ENCODE measurements at places on chromosomes 3 and 15. TPM values are rescaled to one million over a fixed set of nuclear protein-coding genes. Genes with fewer than 3 reads are reported as not detected.

GOLGA8G gene
- not detected for total RNA-seq

GRCh38 chr15:25882466-25882865 is 19.3 kb upstream of the ATP10A start:
- no peak for DNase-seq

DNA sequence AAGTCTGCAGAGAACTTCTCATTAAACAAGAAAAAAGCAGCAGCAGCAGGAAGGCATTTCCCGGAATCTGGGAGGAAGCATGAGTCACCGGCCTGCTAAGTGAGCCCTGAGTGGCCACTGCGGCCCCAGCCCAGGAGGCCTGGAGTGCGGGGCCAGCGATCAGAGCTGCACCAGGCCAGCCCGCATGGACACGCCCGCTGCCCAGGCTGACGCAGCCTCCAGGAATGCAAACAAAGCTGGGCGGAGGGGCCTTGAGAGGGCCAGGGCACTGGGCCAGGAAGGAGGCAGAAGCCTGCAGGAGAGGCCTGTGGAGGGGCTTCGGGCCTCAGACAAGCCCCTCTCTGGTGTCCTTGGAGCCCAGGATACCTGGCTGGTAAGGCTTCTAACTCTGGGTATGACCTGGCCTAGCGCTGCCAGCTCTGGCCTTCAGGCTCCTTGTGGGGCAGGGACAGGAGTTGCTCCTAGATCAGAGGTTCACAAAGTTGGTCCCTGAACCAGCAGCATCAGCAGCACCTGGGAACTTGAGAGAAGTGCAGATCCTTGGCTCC is 101.2 kb downstream of the SMAD6 start:
- DNase-seq = peak; percentile 89

EHHADH gene
- 22.7 TPM for total RNA-seq

GRCh38 chr3:34323517-34323916 is 525.1 kb downstream of the PDCD6IP start:
- DNase-seq = no peak

- DNase-seq = no peak
These were observed 1239.5 kb downstream of the SI start for GRCh38 chr3:163838769-163839168.

DNAJC19 gene
- total RNA-seq = 43.1 TPM

DNA sequence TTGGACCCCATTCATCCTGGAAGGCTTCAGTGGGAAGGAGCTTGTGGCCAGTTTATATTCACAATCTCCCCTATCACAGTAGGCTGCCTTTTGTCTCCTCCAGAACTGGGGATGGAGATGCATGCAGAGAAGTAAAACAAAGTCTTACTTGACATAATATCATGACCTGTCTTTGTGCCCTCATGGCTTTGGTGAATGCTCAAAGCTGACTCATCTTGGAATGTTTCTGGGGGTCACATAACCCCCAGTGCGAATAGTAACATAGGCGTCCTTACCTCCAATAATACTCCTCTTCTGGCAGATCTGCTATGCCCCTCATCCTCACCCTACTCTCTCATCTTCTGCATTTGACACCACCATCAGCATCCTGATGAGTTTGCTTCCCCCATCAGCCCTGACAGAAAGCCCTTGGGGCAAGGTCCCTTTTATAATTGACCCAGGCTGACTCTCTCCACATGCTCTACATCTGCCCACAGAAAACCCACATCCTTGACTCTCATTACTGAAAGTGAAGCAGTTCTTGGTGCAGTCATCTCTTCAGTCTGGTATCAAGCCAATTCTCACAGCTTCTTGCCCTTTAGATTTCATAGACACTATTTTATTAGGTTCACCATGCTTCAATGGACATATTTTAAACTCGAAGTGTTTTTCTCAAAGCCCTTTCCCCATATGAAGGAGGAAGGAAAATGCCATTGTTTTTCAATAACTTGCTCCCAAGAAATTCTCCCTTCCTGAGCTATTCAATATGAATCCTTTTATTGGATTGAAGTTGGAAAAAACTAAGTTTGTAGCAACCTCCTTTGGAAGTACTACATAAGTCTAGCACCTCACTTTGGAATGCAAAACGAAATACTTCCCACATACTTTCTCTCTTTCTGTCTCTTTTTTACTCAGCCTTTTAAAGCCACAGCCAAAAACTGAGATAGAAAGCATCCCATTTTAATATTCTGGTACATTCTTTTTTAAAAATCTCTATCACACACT is 36.6 kb downstream of the OSTN start:
- DNase-seq = no peak

AHSG gene
- total RNA-seq = not detected

DNA sequence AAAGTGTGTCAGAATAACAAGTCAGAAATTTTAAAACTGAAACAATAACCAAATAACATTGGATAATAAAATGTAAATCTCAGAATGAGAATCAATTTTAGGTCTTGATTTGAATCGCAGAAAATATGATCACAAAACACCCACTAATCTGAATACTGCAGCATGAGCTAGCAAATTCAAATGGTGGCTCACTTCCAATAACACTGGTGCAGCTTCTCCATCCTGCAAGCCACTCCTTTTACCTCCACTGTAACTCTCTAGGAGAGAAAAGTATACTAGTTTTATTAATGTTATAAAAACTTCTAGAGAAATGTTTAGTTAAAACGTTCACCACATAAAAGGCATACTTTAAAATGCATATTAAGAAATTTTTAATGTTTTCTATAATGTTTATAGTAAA is 30.4 kb downstream of the UBE3A start:
- DNase-seq = no peak

DNA sequence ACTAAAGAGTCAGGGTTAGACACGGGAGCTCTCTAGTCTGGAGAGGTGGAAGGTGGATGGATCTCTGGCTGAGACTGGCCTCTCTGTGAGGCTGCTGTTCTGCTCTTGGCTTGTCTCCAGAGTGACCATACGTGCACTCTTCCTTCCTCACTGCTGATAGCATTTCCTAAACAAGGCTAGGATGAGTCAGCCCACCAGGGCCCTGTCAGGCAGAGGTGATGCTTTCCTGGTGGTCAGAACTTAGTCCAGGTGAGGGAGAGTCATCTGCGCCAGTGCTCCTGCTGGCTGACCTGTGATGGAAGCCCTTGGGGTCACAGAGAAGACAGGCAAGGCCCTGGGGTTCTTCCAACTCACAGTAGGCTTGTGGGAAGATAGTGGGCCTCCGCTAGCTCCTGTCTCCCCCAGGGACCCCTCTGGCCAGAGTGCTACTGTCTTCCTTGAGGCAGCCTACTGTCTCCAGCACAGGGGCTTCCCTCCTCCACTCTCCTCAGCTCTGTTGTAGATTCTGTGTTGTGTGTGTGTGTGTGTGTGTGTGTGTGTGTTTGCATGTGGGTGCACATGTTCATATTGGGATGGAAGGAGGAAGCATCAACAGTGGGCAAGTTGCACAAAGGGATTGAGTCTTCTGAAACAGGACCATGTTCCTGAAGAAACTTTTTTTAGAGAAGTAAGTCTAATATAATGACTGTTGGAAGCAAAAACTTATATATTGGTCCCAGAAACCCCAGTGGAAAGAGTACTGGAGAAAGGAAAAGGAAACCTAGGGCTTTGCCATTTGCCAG is 16.5 kb downstream of the ALPK3 start:
- DNase-seq = no peak

DBR1 gene
- total RNA-seq = 17.3 TPM

CD80 gene
- 0.26 TPM for total RNA-seq

- DNase-seq = no peak
These were observed 151.7 kb downstream of the FBN1 start for GRCh38 chr15:48493763-48494225.

FANCD2OS gene
- not detected for total RNA-seq

- no peak for DNase-seq
These were observed 447.3 kb downstream of the FOXP1 start for GRCh38 chr3:71136276-71136675.

DNA sequence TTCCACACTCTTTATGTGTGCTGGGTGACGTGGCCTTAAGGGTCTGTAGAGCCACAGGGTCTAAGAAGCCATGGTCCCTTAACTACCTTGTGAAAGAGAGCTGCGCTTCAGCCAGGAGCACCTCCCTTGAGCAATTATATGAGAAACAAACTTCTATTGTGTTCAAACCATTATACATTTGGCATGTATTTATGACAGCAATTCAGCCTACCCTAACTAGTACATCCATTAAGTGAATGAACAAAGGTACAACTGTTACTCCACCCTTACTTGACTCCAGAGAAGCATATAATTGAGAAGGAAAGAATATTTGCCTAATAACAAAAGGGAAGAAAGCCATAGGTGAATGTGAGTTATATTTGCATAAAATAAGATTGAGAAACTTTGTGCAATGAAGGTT is 69.8 kb upstream of the BOC start:
- no peak for DNase-seq

DNA sequence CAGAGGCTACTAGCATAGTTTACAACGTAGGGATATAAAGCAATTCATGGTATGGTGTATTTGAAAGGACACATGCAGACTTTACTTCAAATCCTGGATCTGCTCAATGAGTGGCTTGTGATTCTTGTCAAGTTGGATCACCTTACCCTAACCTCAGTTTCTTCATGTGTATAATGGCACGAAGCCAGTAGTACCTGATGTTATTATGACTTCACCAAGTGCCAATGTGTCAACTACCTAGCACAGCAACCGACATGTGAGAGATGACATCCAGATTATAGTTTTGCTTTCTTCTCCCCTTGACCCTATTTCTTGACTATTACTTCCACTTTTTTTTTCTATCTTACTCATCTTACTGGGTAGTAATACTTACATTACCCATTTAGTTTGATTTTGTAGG is 304.5 kb downstream of the RBMS3 start:
- DNase-seq = no peak

MYL3 gene
- total RNA-seq = 4.6 TPM

GRCh38 chr15:51561271-51561670 is 61.3 kb downstream of the DMXL2 start:
- no peak for DNase-seq

GRCh38 chr3:172145031-172145686 is 105.8 kb downstream of the FNDC3B start:
- DNase-seq = no peak

CHDH gene
- 0.60 TPM for total RNA-seq

LOXL1 gene
- total RNA-seq = 30.9 TPM

CHST2 gene
- total RNA-seq = 8.1 TPM

DNA sequence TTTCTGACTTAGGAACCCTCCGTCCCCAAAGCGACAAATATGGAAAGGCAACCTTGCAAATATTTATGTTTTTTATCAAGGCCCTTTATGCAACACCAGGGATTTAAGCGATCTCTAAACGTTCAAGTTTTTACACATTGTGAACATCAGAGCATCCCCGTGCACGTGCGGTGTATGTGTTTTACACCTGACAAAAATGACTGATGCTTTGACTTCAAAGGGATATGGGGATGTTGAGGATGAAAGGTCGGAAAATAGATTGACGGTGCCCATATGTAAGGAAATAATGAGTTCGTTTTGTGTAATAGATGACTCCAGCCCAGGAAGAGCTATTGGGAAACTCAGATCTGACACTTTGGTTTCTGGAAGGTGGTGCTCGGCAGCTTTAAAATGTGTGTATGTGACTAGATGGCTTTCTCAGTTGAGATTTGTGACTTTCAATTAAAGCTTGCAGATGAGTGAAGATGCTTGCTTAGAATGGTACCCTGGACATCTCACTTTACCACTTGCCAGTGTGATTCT is 866 bp downstream of the SLC49A4 start:
- DNase-seq = no peak

DNA sequence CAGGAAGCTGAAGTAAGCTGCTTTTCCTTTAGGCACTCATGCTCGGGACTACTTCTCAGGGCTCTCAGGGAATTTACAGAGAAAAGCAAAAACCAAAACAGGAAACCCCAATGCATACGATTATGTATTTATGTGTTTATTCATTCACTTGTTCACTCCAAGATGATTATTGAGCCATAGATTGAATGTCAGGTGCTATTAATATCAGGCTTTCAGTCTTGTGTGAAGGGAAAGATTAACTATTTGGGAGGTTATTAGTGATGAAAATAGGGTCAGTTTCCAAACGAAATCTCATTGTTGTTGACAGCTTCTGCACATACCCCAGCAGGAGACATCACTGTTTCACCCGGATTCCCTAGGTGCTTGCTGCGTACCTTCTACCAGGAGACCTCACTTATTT is 135.8 kb downstream of the NEK11 start:
- DNase-seq = no peak

- no peak for DNase-seq
These were observed 18.7 kb downstream of the ABTB1 start for GRCh38 chr3:127691489-127691888.

MRAS gene
- total RNA-seq = 26.2 TPM

FAM131A gene
- total RNA-seq = 13.5 TPM

DNA sequence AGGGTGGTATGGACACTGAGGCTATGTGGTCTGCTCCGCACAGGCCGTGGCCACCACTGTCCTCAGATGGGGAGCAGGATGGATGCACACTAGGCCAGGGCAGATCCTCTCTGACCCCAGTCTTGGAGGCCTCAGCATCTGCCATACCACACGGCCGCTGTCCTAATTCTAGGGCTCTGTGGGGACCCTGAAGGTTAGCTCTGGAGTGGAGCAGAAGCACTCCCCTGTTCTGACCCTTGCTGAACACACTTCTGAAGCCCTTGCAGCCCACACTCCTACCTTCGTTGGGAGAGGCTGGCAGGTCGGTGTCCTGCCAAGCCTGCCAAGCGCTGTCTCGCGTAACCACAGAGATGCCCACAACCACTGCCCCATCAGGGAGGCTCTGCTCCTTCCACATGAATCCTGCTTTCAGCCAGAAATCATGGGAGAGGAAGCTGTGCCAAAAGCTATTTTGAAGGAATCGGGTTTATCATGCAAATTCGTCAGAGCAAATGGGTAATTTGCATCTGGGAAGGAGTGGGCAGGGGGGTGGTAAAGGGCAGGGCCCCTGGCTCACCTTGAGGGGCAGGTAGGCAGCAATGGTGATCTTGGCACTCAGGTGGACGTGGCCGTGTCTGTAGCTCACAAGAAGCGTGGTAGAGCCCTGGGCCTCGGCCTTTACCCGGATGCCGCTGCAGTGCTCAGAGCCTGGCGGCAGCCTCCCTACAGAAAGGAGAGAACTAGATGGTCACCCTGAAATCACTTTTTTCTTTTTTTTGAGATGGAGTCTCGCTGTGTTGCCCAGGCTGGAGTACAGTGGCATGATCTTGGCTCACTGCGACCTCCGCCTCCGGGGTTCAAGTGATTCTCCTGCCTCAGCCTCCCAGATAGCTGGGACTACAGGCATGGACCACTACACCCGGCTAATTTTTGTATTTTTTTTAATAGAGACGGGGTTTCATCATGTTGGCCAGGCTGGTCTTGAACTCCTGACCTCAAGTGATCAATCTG is 54.4 kb downstream of the NUP210 start:
- DNase-seq = no peak

All from ureter (tissue), 1 donor.